HuH-7.5 (cell line): ENCODE measurements at places on chromosomes 3 and 15.

- DNase-seq, result no peak
Measured at GRCh38 chr15:37490707-37491106, 390.4 kb upstream of the MEIS2 start.

DNA sequence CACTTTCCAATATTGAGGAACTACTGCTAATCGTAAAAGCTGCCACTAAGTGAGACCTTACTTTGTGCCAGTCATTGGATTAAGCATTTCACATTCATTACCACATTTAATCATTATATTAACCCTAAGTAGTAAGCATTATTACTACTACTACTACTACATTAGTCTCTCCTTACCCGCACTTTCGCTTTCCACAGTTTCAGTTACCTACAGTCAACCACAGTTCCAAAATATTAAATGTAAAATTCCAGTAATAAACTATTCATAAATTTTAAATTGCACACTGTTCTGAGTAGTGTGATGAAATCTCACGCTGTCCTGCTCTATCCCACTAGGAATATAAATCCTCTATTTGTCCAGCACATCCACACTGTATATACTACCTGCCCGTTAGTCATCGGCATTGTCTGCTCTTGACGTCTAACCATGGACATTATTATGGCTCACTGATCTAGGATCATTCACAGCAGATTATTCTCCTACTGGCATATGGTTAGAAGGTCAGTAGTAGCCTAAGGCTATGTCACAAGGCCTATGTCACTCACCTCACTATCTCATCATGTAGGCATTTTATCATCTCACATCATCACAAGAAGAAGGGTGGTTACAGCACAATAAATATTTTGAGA lies 121.1 kb downstream of the GSK3B start:
- DNase-seq, result no peak

DNA sequence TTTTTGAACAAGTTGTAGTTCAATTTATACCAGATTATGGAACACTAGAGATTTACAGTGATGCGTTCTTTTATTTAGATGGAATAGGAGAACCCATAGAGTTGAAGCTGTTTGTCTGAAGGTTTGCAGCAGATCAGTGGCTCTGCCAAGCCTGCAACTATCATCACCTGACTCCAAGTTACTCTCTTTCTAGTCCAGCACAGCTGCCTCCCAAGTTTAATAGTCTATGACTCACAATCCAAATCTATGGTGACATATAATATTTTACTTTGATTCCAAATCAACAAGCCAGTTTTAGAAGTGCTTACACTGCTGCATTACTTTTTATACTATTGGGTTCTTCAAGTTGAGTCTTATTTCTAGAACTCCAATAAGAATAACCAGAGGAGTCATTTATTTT lies 400.4 kb downstream of the LPP start:
- DNase-seq, result no peak

DNA sequence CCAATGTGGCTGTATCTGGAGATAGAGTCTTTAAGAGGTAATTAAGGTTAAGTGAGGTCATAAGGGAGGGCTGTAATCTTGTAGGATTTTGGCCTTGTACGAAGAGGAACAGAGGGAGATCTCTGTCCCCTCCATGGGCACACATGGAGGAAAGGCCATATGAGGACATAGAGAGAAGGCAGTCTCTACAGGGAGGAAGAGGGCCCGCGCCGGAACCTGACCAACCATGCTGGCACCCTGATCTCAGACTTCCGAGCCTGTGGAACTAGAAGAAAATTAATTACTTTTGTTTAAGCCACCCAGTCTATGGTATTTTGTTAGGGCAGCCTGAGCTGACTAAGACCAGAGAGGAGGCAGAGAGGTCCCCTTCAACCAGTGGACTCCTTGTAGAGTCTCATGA lies 17.7 kb upstream of the MRPS22 start:
- no peak for DNase-seq

- DNase-seq, result no peak
Measured at GRCh38 chr3:111668888-111669488, 73.8 kb upstream of the ZBED2 start.

DNA sequence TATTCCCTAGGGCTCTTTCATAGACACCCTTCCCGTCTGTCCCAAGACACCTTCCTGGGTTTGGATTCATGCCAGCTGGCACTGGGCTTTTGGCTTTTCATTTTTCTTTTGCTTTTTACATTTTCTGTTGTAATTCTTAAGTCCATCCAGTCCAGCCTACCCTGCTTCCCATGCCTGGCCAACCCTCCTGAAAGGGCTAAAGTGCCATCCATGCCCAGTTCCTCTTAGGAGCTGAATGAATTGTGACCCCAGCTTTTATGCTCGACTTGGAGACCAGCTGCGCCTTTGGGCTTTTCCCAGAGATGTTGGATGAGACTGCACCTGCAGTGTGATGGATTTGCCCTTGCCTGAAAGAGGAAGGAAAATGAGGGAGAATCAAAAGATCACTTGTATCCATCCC lies 25.8 kb downstream of the LRRN1 start:
- no peak for DNase-seq

DNA sequence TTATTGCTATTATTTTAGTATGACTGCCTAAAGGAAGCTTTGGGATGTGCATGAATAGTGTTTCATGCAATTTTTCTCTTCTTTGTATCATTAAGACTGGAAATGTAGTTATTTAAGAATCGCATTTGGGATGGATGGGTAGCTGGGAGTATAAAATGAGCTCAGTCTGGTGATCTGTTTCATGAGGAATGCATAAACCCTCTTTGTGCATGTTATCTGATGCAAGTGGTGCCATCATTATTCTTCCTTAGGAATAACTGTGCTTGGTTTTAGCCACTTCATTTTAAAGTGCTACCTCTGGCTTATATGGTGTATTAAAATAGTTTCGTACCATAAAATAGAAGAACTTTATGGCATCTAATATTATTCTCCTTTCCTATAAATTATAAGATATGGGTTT lies 535.6 kb downstream of the GRM7 start:
- no peak for DNase-seq

- no peak for DNase-seq
Measured at GRCh38 chr15:85706779-85707518, 87.8 kb downstream of the KLHL25 start.

- DNase-seq, result no peak
Measured at GRCh38 chr15:47331829-47332393, 385.4 kb upstream of the SEMA6D start.

- DNase-seq, result no peak
Measured at GRCh38 chr15:70505411-70505919, 257.9 kb downstream of the UACA start.

DNA sequence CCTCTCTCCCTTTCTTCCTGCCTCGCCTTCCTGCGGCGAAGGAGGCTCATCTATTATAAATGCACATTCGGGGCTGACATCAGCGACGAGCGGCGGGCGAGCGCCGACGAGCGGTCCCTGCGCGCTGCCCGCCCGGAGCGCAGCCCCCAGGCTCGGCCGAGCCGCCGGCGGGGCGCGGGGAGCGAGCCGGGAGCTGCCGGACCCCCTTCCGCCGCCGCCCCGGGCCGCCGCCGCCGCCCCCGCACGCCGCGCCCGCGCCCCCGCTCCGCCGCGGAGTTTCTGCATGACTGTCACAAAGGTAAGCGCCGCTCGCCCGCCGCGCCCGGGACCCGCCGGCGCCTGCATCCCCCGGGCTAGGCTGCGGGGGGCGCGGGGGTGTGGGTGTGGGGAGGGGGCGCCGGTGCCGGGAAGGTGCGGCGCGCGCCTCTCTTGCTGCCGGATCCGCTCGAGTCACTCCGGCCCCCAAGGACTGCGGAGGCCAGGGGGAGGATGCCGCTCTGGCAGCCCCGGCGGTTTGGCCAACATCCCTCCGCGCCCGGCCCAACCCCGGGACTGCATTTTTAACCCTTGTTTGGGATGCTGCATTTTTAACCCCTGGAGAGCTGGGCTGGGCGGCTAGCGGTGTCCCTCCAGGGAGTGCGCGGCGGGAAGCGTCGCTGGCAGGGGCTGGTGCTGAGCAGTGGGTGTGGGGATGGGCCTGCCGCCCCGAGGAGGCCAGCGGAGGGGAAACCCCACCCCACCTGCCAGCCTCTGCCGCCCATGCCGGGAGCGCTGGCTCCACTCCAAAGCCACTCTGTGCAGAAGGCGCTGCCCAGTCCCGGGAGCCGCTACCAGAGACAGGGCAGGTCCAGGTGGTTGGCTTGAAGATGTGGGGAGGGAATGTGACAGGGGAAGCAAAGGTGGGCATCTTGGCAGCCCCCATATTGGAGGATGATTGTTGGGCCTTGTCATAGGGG lies at the start of gene CORO2B:
Gene CORO2B, plus strand, starts transcription at position 14 of the 956 bp plus-strand sequence. Its CDS starts 270 bp downstream, at position 284.
- no peak for DNase-seq

DNA sequence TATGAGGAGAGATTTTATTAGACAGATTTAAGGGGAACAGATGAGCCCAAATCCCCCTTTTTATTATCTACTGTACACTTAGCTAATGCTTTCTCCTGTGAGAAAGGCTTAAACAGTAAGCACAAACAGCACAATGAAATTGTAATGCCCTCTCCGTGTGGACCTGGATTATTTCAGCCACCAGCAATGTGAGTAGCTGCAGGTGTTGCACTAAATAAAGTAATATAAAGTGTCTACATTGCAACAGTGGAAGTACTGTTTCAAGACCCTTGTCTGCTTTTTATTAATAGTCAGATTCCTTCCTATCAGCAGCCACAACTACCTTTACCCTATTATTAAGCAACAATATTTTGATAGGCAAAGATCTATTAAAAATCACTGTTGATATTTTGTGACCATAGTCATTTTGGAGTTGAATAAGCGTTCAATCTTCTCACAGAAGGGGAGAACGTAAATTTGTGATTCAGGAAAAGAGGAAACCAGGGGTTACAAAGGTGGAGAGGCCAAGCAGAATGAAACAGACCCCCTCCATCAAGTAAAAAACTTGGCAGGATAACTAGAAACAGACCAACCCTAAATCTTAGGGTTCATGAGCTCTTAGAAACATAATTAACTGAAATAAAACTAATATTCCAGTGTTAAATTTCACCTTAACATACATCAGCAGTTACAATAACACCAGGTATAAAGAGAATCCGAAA lies 422.6 kb downstream of the MECOM start:
- no peak for DNase-seq

DNA sequence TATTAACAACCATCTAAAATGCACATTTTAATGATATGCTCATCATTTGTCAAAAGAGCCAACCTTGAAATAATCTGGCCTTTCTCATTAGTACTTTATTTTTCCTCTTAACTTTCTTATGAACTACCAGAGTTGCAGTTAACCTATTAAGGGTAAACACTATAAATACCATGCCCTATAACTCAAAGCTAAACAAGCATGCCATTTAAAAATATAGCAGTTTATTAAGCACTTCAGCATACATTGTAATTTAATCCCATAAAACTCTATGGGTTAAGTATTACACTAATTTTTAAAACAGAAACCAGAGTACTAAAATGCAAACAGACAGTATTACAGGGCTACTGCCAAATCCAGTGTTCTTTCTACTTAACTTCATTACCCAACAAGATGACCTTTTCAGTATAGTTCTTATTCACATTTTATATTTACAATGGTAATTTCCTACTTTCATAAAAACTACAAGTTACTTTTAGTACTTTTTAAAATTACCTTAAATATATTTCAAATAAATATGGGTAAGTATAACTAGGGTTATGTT lies 11.8 kb downstream of the NPTN start:
- DNase-seq, result no peak

GRCh38 chr3:88443066-88443465 lies 293.3 kb downstream of the C3orf38 start:
- no peak for DNase-seq
